Activated B cell treated with CpG ODN at 0.5 μM for 24 hours (primary cell): ENCODE measurements at places on chromosomes 5 and 9. TPM values are rescaled to one million over a fixed set of nuclear protein-coding genes. Genes with fewer than 3 reads are reported as not detected.

- no peak overlapping the region for H3K4me3 ChIP-seq
- no peak for DNase-seq
- H3K27ac ChIP-seq = no peak overlapping the region
- no peaks in the 10 kb centered on the region for H3K4me1 ChIP-seq
- no peaks in the 10 kb centered on the region for H3K27me3 ChIP-seq
Measured at GRCh38 chr5:101673120-101673519, 623.0 kb downstream of the SLCO4C1 start.

DNA sequence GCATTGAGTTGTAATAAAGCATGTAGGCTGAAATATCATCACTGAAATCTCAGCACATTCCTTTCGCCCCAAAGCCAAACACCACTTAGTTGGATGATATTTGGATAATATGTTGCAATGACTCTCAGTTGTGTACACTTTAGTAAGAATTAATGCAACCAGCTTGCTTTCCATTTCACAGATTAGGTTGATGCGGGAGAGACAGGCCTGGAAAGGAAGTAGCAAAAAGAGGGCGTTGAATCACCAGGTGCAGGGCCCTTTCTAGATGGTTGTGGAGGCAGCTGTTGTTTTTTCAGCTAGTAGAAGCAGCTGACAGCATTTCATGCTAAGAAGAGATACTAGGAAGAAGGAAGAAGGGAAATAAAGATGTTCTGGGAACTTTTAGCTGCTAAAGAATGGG lies 30.9 kb downstream of the DMRT3 start:
- H3K36me3 ChIP-seq = no peaks in the 10 kb centered on the region
- no peak overlapping the region for H3K27ac ChIP-seq
- peaks cover 31% of the 10 kb centered on the region for H3K27me3 ChIP-seq
- no peak overlapping the region for H3K4me3 ChIP-seq

GRCh38 chr5:17831279-17831678 lies 197.0 kb downstream of the TAF11L14 start:
- H3K36me3 ChIP-seq = no peaks in the 10 kb centered on the region
- no peak for DNase-seq
- no peak overlapping the region for H3K4me3 ChIP-seq

DNA sequence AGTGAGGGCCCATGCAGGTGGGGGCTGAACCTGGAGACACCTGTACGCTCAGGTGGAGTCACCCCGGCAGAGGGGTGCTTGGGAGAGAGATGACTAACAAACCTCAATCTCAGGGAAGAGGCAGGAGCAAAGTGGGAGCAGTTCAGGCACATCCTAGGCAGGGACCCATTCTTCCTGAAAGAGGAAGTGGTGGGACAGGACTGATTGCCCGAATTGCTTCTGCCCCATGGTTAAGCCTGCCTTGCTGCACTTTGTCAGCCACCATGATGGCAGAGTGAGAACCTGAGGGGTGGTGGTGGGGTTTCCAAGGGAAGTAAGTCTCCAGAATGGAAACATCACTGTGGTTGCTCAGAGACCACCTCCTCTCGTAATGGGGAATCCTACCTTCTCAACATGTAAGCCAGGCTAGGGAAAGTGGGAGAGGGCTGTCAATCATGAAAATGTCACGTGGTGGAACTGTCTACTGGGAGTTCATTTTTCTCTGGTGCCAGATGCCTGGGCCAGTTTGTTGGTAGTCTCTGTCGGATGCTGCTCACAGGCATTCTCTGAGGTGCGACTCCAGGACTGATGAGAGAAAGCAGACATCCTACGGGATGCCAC lies 150.4 kb downstream of the HSPA4 start:
- no peak overlapping the region for H3K27ac ChIP-seq
- DNase-seq = no peak
- no peak overlapping the region for H3K4me3 ChIP-seq
- no peaks in the 10 kb centered on the region for H3K36me3 ChIP-seq
- H3K27me3 ChIP-seq = peaks cover 2% of the 10 kb centered on the region

DNA sequence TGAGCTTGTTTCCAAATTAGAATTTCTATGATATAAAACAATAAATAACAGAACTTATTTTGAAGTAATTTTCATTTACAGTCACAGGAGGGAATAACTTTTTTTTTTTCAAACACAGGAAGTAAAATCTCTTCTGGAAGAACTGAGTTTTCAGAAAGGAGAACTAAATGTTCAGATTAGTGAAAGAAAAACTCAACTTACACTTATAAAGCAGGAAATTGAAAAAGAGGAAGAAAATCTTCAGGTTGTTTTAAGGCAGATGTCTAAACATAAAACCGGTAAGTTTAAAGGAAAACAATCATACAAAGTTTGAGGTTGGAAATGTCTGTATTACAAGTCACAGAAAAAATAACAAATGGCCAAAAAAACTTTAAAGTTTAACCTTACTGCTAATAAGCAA lies 41.6 kb downstream of the RAB14 start:
- DNase-seq = no peak
- H3K27me3 ChIP-seq = no peaks in the 10 kb centered on the region
- H3K36me3 ChIP-seq = peaks cover 72% of the 10 kb centered on the region

DNA sequence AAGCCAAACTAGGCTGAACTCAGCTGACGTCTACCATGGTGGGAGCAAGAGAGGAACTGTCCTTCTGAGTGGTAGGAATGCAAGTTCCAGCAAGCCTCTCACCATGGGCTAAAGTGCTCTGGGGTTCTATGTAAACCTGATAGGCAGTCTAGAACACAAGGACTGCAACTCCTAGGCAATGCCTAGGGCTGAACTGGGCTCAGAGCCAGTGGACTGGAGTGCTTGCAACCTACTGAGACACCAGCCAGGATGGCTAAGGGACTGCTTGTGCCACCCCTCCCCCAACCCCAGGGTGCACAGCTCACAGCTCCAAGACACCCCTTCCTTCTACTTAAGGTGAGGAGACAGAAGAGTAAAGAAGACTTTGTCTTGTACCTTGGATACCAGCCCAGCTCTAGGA lies 12.1 kb upstream of the RCL1 start:
- H3K27ac ChIP-seq = no peak overlapping the region
- H3K36me3 ChIP-seq = no peaks in the 10 kb centered on the region
- no peak for DNase-seq
- no peak overlapping the region for H3K4me3 ChIP-seq
- no peaks in the 10 kb centered on the region for H3K4me1 ChIP-seq
- H3K27me3 ChIP-seq = peaks cover 8% of the 10 kb centered on the region

GRCh38 chr5:34915856-34916192 lies 313 bp downstream of the BRIX1 start:
- no peak overlapping the region for H3K4me3 ChIP-seq
- H3K27ac ChIP-seq = no peak overlapping the region
- peaks cover 34% of the 10 kb centered on the region for H3K4me1 ChIP-seq
- no peak for DNase-seq
- no peaks in the 10 kb centered on the region for H3K27me3 ChIP-seq
- peaks cover 37% of the 10 kb centered on the region for H3K36me3 ChIP-seq

DNA sequence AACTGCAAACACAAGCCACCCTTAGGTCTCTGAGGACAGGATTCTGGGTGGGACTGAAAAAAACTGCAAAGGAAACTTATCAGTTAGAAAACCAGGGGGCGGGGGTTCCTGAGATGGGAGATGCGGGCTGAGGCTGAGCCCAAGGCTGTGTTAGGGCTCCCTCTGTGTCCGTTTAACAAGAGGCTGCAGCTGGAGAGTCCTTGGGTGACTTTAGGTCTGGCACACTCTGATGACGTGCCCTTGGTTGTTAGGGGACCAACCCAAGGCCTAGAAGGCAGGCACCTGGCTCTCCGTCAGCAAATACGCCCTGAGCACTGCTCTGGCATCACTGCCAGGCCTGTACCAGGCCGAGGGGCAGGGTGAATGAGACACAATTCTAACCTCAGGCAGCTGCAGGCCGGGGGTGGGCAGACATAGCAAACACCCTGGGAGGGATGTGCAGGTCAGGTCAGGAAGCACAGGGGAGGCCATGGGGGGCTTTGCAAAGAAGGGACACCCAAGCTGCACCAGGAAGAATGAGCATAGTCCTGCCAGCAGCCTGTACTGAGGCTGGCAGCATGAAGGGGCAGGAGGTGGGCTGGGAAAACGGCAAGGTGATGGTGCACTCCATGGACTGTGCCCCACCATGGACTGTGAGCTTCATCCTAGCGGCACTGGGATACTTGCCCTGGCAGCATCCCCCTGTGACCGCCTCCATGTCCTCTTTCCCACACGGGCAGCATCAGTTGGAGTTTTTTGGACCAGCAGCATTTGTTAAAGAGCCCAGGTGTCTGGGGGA lies 137.9 kb downstream of the GABBR2 start:
- no peaks in the 10 kb centered on the region for H3K36me3 ChIP-seq
- no peak for DNase-seq
- H3K27ac ChIP-seq = no peak overlapping the region
- peaks cover 18% of the 10 kb centered on the region for H3K27me3 ChIP-seq

SPATA24 gene
- total RNA-seq = 6.4 and 9.3 TPM in 2 replicates

RNF208 gene
- total RNA-seq = 1.1 and 1.9 TPM in 2 replicates

CPEB4 gene
- total RNA-seq = 26.9 and 30.0 TPM in 2 replicates

HMCN2 gene
- total RNA-seq = not detected in 2 replicates

IRX2 gene
- not detected in 2 replicates for total RNA-seq

PDZD2 gene
- total RNA-seq = 0.12 and 0.38 TPM in 2 replicates
